ENCODE measurements at places on chromosomes 3 and 15.

DNA sequence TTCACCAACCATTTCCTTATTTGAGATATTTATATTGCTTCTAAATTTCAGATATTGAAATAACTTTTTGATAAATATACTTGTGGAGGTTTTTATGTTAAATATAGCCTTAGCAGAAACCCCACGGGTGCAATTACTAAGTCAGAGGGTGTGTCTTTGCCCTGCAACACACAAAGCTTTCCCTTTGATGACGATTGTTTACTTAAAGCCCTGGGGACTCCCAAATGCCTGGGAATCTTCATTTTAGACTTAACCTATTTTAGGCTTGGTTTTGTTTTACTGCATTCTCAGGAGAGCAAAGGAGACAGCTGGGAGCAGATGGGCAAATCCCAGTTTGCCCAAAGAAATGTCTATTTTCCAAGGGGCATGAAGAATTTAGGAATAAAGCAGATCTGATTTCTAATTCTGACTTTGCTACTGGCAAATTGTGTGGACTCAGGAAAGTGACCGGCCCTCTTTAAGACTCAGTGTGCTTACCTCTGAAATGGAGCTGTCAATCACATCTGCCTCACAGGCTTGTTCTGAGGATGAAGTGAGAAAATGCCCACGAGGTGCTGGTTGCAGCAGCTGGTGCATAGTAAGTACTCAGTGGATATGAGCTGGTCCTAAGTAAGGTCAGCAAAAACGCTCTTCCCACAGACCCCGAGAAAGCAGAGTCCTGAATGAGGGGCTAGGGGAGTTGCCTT, 49.3 kb upstream of the CA12 start:
- peak; percentile 40 for DNase-seq

- no peak for DNase-seq
Measured at GRCh38 chr3:126655887-126656286, 963 bp upstream of the TXNRD3 start.

DNA sequence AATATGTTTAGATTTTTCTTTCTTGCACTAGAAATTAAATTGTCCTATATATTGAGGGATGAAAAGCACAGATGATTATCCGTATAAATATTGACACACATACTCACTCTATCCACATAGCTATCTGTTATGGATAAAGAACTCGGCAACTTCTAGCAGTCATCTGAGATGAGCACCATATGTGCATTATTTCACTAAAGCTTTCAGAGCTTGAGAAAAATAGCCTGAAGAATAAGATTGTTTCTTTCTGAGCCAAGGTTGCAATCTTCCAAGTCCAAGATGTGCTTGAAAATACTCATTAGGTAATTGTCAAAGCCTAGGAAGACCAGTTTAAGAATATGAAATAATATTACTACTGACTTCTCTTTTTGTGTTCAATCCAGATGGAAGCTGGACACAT, 40.5 kb downstream of the COL8A1 start:
- no peak for DNase-seq

GRCh38 chr3:122469659-122470058, 45.1 kb downstream of the KPNA1 start:
- DNase-seq: no peak

DNA sequence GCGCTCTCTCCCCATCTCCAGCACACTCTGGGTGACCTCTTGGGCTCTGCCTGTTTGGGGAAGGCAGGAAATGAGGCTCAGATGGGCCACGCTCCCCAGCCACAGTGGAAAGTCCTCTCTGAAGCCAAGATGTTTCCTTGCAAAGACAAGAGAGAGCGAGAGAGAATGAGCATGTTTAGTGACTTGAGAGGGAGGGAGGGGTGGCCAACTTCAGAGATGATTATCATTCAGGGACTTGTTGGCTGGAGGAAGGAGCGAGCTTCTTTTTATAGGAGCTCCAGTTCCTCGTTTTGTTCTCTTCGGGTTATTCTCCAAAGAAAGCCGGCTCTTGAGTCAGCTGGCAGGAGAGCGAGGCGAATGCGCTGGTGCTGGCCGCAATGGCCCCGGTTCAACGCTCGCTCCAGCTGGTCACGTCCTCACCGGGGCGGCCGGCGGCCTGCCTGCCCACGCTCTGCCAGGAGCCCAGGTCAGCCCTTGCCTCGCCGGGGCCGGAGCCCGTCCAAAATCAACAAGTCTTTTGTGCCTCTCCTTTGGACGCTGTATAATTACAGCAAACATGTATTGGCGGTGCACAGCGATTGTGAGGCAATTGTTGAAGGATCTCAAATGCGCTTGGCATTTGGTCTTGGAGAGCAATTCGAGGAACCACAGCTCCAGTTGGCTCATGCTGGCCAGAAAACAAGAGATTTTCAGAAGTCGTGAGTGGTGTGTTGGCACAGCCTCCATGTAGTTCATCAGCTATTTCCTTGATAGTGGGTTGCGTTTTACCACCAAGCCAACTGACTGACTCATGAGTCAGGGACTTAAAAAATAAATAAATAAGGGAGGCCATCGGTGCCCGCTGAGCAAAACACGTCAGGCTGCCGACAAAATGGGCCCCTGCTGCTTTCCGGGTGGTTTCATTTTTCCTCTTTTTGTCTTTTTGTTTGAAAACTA, 288.6 kb downstream of the UACA start:
- DNase-seq: peak; percentile 97

GRCh38 chr3:58042947-58043707, 34.9 kb downstream of the FLNB start:
- DNase-seq: no peak

DNA sequence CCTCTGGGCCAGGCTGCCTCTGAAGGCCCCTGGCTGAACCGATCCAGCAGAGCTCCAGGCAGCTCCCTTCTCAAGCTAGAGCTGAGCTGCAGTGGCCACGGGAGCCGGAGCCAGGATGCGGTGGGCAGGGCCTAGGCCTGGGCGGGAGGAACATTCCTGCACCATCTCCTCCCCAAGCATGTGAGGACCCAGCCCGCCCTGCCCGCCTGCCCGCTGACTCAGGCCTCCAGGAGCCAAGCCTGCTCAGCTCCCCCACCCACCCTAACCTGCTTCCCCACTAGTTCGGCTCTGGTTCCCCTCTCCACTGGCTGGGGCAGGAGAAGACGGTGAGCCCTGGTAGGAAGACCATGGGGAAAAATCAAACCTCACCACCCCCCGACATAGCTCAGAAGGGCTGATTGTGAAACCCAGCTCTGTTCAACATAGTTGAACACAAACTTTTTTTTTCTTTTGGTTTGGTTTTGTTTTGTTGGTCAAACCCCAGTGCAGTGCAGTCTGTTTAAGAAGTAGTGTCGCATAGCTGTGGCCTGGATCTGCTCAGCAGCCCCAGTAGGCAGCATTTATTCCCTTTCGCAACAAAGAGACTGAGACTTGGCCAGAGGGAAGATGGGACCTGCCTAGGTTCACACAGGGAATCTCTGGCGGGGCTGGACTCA, 13.5 kb downstream of the SNX33 start:
- peak; percentile 98 for DNase-seq

DNA sequence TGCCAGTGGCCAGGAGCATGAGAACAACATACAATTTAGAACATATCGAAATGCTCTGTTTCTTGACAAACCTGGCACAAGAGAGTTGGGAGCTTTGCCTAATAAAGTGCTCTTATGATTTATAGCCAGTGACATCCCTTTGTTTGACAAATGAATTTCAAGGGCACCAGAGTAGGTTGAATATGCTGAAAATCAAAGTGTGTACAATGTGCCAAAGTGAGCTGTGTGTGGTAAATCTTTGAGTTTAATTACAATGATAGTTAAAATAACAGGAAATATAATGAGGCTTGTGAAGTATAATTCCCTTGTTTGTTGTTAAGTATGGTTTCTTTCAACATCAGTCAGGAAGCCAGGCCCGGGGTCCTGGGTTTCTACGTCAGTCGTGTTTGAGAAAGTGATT, 211.9 kb downstream of the EBLN2 start:
- DNase-seq: no peak

GRCh38 chr3:50587373-50587772, 18.1 kb downstream of the HEMK1 start:
- DNase-seq: peak; percentile 80

All from GM23248 (cell line).